Stimulated activated CD4-positive, alpha-beta T cell treated with anti-CD3 and anti-CD28 coated beads, Interleukin-12 subunit alpha, Interleukin-12 subunit beta, amount 100 ng/mL, for 4 hours (primary cell): ENCODE measurements at places on chromosomes 2 and 18.

GRCh38 chr18:3903337-3903736 is 453.4 kb downstream of the TGIF1 start:
- no peak for DNase-seq

GRCh38 chr18:25661831-25662230 is 309.9 kb upstream of the ZNF521 start:
- no peak for DNase-seq

DNA sequence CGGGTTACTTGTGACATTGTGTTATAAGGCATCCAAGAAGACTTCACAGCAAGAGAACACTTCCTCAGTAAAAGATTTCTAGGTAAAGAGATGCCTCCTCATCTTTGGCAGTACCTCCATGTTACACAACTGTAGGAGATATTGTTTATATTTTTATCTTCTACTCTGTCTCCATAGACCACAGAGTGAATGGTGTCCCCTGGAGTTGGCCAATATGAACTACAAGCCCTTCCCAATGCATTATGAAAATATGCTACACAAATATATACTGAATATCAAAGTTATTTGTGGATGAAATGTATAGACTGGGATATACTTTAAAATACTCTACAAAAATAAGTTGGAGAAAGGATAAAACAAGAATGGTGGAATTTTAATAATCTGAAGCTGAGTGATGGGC is 46.7 kb downstream of the MBOAT2 start:
- no peak for DNase-seq

- no peak for DNase-seq
These were observed 32.3 kb upstream of the MBP start for GRCh38 chr18:77164763-77165485.

GRCh38 chr2:12343141-12343540 is 373.6 kb upstream of the TRIB2 start:
- no peak for DNase-seq

DNA sequence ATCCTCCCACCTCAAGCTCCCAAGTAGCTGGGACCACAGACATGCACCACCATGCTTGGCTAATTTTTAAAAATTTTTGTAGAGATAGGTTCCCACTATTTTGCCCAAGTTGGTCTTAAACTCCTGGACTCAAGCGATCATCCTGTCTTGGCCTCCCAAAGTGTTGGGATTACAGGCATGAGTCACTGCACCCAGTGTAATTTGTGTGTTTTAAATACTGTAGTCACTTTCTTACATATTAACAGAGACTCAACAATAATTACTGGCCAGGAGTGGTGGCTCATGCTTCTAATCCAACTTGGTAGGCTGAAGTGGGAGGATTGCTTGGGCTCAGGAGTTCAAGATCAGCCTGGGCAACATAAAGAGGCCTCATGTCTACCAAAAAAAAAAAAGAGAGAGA is 293.0 kb downstream of the RDH14 start:
- DNase-seq, result no peak

DNA sequence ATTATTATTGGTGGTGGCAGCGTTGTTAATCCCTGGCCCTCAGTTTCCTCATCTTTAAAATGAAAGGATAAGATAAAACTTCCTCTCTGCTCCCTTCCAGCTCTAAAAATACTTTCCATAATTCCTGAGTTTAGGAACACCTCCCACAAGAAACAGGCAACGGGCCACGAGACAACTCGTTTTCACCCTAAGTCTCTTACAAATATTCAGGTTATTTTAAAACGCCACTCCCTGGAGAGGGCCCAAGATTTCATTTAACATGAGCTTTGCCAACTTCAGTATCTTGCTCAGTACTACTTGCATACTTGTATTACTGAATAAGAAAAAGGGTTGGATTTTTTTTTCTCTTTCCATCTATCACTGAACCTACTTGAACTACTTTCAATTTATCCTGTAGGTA is 611.1 kb upstream of the FANCL start:
- DNase-seq, result no peak

DNA sequence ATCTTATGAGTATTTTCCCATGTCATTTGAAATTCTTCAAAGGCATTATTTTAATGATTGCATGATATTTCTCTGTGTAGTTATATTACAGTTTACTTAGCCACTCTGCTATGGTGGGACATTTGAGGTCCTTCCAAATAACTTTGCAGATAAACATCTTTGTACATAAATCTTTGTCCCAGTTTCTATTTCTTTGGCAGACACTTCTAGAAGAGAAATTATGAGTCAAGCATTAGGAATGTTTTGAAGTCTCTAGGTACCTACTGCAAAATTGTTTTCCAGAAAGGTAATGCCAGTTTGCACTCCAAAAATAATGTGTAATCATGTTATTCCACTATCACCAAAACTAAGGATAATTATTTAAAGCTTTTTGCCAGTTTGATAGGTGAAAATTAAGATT is 149.7 kb downstream of the EN1 start:
- no peak for DNase-seq
